NB4 (cell line): ENCODE measurements at places on chromosomes 5 and 9.

DNA sequence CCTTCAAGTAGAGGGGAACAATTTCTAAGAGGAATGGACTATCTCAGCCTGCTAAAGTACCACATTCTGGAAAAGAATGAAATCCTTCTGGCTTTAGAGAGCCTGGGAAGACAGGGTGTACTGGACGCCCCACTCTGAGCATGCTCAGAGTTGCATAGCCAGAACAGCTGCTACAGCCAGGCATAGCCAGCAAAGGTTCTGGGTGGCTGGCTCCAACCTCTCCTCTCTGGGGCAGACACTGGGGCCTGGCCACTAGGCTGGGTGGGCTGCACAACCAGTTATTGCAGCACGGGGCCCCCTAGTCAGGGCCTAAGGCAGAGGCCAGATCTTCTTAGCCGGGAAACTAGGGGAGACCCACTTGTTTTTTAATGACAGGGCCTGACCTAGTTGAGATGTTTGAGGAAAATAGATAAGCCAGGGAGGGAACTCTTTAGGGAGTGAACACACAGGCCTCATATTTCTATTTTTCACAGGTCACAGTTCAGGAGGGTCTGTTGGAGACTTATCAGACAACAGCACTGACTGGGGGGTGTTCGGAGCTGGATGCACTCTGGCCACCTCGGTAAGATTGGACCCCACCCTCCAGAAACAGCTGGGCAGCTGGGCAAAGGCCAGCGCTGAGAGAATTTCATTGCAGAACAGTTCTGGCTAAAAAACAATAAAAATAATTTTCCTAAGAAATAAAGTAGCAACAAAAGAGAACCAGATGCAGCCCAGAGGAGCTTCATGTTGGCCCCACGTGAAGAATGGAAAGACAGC lies 142.9 kb downstream of the LPAR1 start:
- DNase-seq = no peak

- DNase-seq = no peak
Observed at GRCh38 chr5:54848581-54848980, 136.8 kb downstream of the ESM1 start.

DNA sequence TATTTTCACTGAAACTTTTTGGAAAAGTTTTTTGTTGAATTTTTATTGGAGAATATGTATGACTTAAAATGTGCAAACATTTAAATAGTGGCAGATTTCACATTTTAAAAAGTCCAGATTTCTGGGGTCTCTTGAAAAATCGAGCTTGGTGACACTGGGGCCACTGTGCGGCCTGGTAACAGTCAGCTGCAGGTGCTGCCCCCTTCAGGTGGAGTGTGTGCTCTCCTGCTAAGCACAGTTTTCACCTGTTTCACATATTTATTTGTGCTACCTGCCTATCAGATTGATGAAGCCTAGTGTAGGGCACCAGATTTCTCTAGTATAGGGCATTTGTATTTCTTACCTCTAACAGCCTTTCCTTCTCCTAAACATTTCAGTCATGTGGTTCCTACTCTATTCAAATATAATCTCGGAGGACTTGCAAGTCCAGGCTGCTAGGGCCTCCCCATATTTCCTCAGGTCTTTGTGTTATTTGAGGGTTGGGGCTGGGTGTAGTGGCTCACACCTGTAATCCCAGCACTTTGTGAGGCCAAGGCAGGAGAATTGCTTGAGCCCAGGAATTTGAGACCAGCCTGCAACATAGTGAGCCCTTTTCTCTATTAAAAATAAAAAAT lies 95.8 kb upstream of the KLF9 start:
- peak; percentile 18 for DNase-seq

DNA sequence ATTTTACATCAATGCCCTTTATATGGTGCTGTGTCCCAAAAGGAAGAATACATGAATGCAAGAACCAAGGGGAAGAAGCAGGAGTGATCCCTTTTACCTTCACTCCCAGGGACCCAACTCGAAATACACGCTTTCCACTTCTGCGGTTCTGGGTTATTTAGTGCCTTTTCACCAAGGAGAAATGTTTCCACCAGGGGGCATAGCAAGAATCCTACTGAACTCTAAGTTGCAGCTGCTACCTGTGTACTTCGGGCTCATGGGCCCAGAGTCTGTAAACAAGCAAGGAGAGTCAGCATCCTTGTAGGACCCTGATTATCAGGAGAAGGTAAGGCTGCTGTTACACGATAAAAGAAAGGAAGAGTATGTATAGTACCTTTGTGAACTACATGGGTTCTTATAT lies 45.7 kb downstream of the DPYSL3 start:
- DNase-seq = peak; percentile 23

DNA sequence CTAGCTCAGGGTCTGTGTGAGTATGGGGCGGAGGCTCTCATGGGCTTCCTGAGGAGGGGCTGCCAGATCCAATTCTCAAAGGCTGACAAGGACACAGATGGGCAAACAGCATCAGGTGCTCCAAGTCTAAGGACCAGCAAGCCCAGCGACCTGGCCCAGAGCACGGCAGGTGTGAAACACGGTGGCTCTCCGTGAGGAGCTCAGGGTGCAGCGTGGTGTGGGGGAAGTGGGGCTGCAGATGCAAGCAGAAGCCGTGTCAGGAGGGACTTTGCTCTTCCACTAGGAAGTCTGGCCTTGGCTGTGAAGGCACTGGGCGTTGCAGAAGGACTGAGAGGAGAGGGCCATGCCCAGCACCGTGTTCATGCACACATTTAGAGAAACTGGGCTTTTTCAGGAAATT lies 420.0 kb downstream of the GADD45G start:
- DNase-seq = no peak

DNA sequence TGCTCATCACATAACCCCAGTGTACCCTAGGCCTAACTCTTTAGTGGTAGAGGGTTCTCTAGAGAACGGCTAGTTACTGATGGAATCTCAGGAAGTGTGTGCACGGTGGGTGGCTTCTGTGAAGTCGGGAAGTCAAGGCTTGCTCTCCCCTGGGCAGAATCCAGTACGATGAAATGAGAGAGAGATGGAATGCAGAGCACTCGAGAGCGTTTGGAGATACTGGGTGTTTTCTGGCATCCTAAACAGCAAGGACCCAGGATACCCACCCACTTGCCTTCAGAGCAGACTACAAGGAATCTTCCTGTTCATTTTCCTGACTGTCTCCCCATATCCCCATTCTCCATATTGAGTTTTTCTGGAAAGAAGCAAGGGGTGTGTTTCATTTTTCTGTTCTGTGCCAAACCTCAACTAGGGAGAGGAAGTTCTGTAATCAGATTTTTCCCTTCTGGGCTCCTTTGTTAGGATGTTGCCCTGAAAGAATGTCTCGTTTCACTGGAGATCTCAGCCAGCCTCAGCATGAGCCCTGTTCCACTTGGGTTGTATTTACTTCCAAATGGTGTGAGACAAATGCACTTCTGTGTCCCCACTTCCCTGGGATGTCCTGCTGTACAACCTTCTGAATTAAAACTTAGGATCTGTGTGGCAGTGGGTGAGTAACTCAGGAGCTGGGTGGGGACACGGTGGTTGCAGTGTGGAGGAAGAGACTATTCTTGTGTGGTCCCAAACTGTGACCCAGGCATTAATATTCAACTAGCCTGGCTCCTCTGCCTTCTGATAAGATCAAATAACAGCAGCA lies 108.9 kb upstream of the SPRY4 start:
- DNase-seq = no peak

- no peak for DNase-seq
Observed at GRCh38 chr9:113522419-113522818, 58.9 kb downstream of the RGS3 start.

GRCh38 chr9:4506490-4506889 lies 16.2 kb downstream of the SLC1A1 start:
- no peak for DNase-seq

- DNase-seq = no peak
Observed at GRCh38 chr5:123907349-123907748, 395.4 kb downstream of the CSNK1G3 start.

DNA sequence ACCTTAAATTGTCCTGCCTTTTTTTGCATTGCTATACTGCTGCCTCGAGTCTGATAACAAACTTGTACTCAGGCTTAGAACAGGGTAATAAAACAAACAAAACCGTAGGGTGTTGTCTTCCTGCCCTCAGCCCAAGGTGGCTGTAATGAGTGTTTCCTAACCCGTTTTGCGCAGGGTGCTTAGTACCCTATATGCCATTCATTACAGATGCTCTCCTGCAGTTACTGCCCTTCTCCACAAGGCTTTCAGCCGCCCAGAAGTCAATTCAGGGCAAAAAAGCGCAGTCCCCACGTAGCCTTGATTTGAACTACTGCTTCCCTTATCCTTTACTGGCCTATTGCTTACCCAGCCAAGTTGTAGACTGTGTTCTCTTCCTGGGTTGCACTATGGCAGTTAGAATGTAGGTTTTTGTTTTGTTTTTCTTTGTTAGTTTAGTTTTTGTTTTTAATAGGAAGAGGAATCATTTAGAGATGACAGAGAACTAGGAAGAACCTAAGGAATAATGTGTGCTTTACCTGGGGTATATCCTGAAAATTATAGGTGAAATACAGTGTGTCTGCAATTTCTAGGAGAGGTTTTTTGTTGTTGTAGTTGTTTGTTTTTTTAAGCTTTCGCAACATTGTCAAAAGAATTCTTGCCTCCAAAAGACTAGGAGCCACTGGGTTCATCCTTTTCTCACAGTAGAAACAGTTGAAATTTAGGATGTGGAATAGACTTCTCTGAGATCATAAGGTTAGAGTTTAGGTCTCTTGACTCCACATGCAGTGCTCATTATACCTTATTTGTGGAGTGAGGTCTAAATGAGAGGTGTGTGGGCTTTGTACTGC lies 1.3 kb downstream of the HMGXB3 start:
- DNase-seq = peak; percentile 90

DNA sequence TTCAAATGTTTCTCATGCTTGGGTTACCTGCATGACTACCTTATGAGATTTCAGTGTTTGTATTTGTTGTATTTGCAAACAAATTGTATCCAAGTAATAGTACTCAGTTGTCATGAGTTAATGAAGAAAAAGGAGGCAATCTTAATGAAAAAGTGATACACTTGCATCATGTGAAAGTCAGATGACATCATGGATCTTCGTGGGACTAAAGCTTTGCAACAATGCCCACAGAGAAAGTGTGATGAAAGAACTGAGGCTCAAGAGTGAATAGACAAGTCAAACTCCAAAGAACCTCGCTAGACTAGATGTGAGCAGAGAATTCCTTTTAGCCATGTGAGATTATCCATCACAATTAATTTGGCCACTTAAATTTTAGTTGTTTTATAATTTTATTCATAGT lies 75.4 kb upstream of the ADRB2 start:
- peak; percentile 43 for DNase-seq

- DNase-seq = no peak
Observed at GRCh38 chr5:152309926-152310450, 95.1 kb downstream of the NMUR2 start.

DNA sequence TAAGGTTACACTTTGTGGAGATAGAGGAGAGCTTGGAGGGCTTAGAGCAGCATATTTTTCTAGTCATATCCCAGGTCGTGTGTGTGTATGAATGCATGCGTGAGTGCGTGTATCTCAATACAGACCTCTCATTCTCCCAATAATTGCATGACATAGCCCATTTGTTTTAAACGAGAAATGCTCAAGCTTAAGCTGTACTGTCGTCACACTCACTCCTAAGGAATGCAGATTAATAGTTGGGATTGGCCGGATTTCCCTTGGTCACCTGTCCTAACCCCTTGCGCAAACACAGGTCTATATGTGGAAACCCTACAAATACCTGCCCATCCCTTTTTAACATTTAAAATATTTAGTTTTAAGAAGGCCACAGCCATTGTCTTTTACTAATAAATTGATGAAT lies 165.8 kb downstream of the SEMA5A start:
- DNase-seq = no peak

GRCh38 chr9:74172874-74173273 lies 324.3 kb upstream of the RORB start:
- DNase-seq = peak; percentile 1

GRCh38 chr9:123225374-123225813 lies 43.0 kb downstream of the STRBP start:
- peak; percentile 34 for DNase-seq

DNA sequence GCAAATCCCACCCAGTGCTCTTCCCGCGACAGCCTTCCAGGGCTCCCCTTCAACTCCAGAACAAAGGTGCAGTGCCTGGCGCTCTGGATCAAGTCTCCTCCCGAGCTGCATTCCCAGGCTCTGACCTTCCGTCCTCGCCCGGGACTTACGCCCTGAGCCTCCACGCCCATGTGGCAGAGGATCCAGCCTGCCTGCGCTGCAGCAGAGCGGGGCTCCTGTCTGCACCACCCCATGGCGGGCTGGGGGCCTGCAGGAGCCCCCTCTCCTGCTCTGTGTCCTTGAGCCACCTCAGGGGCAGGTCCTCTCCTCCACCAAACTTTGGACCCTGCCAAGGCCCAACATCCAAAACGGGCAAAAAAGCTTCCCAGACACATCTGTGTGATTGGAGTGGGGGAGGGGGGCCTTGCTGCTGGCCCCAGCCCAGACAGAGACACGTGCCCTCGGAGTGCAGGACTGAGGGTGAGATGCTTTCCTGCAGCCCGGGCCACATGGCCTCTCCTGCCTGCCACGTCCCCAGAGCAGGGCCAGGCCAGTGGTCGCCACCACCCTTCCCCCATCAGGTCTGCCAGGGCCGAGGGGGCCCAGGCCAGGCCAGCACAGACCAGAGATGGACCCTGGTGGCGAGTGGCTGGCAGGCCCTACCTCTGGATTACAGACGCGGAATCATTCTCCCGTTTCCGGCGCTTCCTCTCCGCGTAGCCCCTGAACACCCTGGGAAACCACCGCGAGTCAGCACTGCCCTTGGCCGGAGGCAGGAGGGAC lies 4.4 kb downstream of the NSMF start:
- DNase-seq = no peak

DNA sequence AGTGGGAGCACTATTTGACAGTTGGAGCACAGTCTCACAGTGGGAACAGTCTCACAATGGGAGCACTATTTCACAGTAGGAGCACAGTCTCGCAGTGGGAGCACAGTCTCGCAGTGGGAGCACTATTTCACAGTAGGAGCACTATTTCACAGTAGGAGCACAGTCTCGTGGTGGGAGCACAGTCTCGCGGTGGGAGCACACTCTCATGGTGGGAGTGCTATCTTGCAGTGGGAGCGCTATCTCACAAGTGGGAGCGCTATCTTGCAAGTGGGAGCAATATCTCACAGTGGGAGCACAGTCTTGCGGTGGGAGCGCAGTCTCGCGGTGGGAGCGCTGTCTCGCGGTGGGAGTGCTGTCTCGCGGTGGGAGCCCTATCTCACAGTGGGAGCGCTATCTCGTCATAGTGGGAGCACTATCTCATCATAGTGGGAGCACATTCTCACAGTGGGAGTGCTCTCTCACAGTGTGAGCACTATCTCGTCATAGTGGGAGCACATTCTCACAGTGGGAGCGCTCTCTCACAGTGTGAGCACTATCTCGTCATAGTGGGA lies 56.1 kb downstream of the MED10 start:
- no peak for DNase-seq

GRCh38 chr5:147554261-147554817 lies 44.5 kb upstream of the DPYSL3 start:
- no peak for DNase-seq

DNA sequence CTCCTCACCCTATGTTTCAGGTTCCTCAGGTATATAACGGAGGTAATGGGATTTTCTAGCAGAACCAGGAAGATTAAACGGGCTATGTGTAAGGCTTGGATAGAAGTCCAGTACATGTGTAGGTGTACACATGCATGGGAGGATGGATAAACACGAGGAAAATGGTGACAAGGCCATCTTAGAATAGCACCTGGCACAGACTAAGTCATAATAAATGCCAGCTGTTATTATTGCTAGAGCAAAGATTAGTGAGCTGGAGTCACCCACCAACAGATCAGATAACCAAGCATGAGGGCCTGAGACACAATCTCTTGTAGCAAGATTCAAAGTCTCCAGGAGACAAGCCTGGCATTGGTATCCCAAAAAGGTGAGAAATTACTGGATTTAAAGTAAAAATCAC lies 21.1 kb downstream of the SPOCK1 start:
- no peak for DNase-seq

GRCh38 chr9:15155826-15156225 lies 151.2 kb downstream of the TTC39B start:
- no peak for DNase-seq
